ENCODE measurements at places on chromosomes 7 and 10.

- DNase-seq = no peak
Observed at GRCh38 chr7:64101126-64101942, 56.1 kb downstream of the ZNF727 start.

- no peak for DNase-seq
Observed at GRCh38 chr7:41052201-41052600, 650.7 kb downstream of the INHBA start.

GRCh38 chr7:136964347-136964746, 95.9 kb downstream of the CHRM2 start:
- DNase-seq = no peak

DNA sequence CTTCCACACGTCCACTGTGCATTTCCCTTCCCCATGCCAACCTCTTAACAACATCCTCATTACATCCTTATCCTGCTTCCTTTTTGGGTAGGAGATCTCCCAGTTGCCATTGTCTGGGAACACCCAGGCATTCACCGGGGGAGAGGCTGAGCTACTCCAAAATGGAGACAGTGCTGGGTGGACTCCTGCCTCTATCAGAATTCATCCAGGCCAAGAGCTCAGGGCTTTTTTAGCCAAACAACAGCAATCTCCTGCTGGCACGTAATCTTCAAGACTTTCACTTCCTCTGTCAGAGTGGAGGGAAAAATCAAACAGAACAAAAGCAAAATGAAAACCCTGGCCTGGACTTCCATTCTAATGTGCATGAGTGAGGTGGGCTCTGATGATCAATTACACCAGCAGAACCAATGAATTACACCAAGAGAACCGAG, 245.0 kb downstream of the PRPF18 start:
- DNase-seq = no peak

DNA sequence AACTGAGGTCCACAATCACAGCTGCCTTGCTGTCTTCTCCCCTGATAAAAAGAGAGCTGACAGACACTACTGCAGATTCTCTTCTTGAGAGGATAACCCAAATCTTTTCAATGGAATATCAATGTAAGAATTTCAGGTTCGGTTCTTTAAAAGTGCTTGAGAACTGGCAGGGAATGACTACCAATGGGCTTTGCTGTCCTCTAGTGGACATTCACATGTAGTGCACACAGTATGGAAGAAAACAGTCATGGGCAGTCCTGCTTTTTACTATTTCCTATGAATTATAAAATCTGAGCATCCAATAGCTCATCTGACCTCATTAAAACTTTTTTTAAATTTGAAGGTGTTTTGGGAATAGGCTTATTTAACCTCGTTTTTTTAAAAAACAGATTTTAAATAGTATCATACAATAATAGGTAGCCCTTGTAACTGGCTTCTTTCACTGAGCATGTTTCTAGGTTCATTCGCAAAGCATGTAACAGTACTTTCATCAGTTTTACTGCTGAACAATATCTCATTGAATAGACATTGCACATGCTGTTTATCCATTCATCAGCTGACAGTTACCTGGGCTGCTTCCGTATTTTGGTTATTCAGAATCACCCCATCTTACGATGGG, 18.3 kb downstream of the FZD9 start:
- DNase-seq = no peak

DNA sequence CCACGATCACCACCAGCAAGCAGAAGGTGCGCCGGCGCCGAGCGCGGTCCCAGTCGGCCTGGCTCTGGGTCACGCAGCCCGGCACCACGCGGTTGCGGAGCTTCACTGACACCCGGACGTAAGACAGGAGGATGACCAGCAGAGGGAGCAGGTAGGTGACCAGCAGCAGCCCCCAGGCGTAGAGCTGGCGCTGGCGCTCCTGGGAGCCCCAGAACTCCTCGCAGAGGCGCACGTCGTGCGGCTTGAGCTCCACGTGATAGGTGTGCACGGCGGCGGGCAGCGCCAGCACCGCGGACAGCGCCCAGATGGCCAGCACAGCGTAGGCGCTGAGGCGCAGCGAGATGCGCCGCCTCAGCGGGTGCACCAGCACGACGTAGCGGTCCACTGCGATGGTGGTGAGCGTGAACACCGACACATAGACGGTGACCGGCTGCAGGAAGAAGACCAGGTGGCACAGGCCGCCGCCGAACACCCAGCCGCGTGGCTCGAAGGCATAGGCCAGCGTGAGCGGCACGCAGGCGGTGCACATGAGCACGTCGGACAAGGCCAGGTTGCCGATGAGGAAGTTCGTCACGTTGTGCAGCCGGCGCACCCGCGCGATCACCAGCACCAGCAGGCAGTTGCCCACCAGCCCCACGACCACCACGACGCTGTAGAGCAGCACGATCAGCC, 920 bp downstream of the PRLHR start:
- DNase-seq = no peak

DNA sequence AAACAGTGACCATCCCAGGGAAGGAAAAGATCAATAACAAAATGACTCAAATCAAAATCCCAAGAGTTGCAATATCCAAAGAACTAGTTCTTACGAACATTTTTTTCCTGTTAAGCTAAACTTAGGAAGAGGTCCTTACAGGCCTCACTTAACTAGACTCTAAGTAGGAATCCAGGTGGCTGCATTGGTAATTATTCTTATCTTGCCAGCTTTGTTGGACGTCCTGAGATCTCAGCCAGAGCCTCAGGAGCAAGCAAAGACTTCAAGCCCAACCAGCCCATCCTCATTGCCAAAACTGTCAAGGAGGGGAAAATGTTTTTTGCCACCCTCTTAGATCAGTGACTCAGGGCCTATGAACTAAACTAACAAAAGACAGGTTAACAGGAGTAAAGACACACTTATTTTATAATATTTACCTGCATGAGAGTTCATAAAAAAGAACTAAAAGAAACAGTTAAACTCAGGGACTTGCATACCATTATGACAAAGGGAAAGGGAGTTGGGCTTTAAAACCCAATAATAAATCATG, 18.3 kb upstream of the PPP1R9A start:
- DNase-seq = no peak

DNA sequence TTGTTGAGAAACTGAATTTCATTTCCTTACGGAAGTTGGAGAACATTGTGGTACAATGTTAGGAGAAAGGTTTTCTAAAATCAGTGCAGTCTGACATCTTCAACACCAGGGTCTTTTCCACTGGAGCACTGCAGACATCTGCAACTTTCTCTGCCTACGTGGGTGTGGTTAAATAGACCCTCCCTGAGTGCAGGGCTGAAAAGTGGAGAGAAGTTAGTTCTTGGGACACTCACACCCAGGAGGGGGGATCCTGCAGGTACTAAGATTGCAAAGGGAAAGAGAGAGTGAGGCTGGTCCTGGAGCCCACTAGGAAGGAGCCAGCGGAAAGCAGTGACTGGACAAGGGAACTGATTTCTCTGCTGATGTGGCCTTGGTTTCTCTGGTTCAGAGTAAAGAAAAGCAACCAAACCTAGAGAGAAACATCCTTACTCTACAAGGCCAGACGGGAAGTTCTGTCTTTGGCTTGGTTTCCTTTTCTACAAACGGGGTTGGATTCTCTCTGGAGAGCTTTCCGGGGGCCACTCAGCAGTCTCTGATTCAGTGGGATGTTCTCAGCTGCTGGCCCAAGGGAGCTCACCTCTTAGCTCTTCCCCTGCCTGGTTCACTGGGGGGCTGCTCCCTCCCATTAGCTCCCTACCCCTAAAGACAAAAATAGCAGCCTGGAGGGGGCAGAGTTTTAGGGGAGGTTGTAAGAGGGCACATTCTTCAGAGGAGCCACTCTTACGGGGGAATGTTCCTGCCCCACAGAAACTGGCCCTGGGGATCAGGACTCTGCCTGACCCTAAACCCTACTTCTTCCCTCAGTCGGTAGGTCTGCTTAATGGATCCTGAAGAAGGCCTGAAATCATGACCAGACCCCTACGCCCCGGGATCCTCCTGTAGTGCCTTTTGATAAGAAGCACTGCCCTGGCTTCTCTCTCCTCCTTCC, 2.7 kb downstream of the UPP1 start:
- DNase-seq = no peak

GRCh38 chr10:66834802-66835201, 91.0 kb upstream of the LRRTM3 start:
- no peak for DNase-seq

DNA sequence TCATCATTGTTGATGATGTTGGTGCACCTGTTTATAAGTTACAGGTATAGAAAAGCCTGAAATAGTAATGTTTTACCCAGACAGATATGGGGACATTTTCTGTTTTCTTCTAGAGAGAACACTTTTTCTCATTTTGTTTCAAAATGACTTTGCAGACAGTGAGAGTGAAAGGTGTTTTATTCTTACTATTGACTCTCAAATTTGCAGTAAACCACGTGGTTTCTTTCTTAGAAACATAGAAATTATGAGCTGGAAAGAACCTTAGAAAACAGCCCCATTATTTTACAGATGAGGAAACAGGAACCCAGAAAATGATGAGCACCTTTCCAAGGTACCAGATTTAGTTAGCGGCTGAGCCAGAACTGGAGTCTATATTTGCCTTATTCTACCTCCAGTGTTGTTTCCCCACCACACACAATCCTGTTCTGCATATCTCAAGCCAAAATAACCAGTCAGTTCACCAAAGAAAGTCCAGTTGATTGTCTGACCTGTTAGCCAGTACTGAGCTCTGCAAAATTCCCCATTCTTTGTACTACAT, 138.9 kb upstream of the AHR start:
- no peak for DNase-seq

DNA sequence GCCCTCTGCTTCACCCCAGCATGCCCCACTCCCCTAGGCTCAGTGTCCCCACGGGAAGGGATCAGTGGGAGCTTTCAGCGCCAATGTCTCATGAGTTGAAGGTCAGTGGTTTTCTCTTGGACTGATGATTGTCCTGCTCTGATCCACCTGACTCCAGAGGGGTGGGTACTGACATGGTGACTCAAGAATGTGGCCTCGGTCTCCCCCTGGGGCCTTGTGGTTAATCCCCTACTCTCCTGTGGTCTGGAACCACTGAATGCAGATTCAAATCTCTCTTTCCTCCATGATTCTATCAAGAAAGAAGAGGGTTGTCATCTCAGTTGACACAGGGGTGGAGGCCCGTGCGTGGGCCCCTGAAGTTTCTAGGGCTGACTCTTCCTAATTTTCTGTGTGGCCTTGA, 176.9 kb downstream of the RPS24 start:
- DNase-seq = no peak

DNA sequence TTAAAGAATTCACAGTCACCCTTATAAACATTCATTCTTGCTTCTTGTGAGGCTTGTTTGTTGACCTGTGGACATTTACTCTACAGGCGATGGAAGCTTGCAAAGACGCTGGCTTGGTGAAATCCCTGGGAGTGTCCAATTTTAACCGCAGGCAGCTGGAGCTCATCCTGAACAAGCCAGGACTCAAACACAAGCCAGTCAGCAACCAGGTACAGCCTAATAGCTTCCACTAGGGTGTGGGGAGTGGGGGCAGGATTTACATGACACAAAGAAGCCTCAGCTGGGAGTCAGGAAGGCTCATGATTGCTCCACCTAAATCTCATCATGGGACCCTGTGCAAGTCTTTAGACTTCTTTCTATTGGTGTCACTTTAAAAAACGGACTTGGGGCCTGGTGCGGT, 29.0 kb downstream of the AKR1D1 start:
- DNase-seq = no peak

DNA sequence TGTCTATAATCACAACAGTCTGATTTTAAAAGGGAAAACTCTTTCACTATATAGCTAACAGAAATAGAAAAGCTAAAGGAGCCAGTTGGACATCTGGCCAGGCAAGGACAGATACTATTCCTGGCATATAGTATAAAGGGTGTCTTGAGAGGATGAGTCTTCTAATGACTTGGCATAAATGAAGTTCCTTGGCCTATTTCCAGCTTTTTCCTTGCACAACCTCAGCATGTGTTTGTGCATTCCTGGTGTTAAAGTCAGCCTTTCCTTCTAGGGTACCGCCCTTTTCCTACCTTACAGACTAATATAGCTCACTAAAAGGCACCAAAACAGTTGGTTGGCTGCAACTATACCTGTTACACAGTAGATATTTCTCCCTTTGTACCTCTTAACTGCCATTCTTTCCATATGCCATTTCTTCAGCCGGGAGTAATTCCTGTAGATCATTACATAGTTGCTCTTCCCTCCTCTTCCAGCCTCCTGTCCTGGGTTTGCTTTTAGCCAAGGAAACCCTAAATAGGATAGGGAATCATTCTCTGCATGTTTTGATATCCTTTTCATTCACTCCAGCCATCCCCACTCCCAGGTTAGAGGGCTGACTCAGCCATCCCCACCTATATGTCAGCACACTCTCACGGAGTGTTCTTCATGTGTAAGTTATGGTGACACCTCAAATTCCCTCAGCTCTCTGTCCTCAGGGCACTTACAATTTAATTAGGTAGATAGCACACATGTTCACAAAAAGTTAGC, 102.1 kb upstream of the MDFIC start:
- no peak for DNase-seq
